Stimulated activated CD8-positive, alpha-beta memory T cell treated with anti-CD3 and anti-CD28 coated beads, Interleukin-4, amount 100 ng/mL, for 1 hour (primary cell): ENCODE measurements at places on chromosomes 5 and 9.
A peak's percentile ranks its signal among the peaks of the same experiment; 100 is the strongest.

GRCh38 chr5:71948206-71948605, 159.1 kb upstream of the MAP1B start:
- no peak for DNase-seq

DNA sequence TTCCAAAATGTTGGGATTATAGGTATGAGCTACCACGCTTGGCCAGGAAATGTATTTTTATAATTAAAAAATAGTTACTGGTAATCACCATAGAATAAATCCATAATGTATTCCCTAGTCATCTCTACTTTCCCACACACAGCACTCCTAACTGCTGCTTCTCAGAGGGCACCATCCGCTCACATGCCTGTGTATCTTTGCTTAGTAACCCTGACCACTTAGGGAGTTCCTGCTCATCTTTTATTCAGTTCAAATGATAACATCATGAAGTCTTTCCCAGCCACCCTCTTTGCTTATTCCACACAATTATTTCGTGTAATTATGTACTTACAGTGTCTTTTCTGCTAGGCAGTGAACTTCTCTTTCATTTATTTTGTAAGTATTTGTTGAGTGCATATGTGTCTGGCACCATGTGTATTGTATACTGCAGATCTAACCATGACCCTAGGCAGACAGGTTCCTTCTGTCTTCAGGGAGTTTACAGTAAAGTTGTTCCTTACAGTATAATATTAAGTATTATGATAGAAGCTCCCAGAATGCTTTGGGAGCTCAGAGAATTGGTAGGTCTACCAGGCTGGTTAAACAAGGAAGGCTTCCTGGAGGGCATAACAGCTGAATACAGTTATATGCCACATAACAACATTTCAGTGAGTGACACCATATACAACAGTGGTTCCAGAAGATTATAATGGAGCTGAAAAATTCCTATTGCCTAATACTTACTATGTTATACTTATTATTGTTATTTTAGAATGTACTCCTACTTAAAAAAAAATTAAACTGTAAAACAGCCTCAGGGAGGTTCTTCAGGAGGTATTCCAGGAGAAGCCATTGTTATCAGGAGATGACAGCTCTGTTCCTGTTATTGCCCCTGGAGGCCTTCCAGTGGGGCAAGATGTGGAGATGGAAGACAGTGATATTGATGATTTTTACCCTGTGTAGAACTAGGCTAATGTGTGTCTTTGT, 39.2 kb downstream of the DCAF10 start:
- no peak for DNase-seq

DNA sequence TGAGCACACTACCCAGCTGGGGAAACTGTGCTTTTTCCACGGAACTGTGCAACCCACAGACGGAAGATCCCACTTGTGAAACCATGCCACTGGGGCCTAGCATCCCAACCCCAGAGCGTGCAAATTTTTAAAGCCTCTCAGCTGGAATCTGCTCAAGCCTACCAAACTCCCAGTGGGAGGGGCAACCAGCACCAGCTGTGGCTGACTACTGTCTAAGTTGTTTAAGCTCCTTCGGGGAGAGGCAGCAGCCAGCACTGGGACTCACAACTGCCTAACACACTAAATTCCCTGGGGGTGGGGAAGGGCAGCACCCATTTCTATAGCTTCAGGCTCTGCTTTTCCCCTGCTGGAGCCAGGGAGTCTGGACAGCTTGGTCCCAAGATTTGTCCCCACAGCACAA, 287.6 kb upstream of the MSX2 start:
- no peak for DNase-seq

DNA sequence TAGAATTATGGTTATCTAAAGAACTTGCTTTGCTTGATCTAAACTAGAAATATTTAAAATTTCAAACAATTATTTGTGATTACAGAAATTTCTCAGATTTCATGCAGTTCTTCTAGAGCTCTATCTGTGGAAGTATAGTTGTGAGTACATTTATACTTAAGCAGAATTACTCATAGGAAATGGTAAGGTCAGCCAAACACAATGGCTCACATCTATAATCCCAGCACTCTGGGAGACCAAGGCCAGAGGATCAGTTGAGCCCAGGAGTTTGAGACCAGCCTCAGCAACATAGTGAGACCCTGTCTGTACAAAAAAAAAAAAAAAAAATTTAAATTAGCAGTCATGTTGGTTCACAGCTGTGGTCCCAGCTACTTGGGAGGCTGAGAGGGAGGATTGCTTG, 71.0 kb downstream of the INVS start:
- DNase-seq: no peak

DNA sequence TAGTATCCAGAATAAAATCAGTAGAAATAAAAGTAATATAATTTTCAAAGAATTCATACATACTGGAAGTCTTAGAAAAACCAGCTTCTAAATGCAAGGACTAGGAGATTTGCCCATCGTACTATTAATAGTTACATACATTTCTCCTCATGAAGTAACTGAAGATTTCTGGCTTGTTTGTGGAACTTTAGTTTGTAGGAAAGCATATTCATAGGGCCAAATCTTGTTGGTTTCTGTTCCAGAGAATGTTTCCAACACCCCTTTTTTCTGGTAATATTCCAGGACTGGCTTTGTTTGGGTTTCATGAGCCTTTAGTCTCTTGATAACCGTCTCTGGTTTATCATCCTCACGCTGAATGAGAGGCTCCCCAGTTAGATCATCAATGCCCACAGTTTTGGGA, 66.3 kb upstream of the TJP2 start:
- DNase-seq: no peak

GRCh38 chr5:149046196-149046829, 16.5 kb downstream of the SH3TC2 start:
- DNase-seq: no peak

DNA sequence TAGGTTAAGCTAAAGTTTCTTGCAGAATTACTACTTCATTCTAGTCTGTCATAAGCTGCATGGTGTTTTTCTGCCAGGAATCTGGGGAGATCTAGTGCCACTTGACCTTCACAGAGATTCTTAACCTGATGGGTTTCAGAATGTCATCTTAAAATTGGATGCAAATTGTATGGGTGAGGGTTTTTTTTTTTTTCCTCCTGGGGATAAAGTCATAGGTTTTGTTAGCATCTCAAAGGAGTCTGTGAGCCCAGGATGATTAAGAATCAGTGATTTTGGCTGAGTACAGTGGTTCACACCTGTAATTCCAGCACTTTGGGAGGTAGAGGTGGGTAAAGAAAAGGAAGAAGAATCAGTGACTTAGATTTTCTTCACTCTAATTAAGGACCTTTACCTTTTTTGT, 51.2 kb downstream of the NIM1K start:
- DNase-seq: no peak

DNA sequence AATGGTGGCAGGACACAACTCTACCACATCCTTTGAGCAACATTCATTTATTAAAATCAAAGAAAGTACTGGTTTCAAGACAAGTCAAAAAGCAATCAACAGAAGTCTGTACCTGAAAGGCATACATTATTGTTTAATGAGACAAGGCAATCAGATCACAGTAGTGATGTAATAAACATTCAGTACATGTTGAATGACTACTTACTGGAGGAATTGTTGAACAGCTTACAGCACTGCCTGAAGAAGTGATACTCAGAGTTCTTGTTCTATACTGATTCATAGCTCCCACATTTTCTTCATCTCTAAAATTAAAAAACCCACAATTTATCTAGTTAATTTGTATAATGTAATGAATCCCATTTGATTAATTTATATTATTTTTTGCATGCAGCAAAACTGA, 18.2 kb downstream of the RIOK2 start:
- DNase-seq: no peak

GRCh38 chr5:35771300-35771699, 85.4 kb upstream of the IL7R start:
- no peak for DNase-seq

DNA sequence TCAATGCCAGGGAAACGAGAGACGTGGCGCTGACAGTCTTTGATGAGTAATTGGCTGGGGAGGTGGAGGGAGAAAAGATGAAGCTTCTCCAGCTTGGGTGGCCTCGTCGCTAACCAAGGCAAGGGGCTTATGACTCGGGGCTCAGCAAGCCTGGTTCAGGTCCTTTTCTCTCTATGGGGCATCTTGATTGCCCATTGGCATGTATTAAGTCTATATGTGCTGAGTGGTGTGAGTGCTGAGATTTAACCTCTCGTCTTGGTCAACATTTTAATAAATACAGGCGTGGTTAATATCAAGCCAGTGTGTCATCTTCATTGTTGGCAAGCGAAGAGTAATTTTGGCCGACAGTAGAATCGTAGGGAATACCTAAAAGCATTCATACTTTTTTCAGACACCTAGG, 85.9 kb downstream of the RAI14 start:
- DNase-seq: no peak

- no peak for DNase-seq
These were observed 155.0 kb downstream of the NPR3 start for GRCh38 chr5:32866138-32866537.

- no peak for DNase-seq
These were observed 28.7 kb downstream of the ANKRD33B start for GRCh38 chr5:10592601-10593000.

DNA sequence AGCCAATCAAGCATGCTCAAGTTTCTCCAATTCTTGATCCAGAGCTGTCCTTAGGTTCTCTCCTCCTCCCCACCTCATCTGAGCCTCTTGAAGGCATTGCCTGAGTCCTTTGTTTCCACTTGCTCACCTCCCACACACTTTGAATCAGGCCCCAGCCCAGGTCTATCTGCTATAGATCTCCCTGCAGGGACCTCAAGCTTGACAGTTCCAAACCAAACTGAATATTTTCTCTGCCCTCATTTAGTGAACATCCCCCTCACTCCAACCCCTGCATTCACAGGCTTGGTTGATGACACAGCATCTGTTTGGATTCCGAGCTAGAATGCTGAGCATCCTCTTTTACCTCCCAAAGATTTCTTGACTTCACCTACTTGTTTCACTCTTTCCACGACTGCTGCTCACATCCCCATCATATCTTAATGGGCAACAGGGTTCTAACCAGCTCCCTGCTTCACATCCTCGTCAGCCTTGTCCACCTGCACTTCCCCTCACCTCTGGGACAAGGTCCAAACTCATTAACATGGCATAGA, 474.5 kb downstream of the ZSWIM6 start:
- DNase-seq: no peak

GRCh38 chr9:31908158-31908890, 476.1 kb upstream of the ACO1 start:
- no peak for DNase-seq

- no peak for DNase-seq
These were observed 808.4 kb downstream of the CDH18 start for GRCh38 chr5:19179571-19179970.

DNA sequence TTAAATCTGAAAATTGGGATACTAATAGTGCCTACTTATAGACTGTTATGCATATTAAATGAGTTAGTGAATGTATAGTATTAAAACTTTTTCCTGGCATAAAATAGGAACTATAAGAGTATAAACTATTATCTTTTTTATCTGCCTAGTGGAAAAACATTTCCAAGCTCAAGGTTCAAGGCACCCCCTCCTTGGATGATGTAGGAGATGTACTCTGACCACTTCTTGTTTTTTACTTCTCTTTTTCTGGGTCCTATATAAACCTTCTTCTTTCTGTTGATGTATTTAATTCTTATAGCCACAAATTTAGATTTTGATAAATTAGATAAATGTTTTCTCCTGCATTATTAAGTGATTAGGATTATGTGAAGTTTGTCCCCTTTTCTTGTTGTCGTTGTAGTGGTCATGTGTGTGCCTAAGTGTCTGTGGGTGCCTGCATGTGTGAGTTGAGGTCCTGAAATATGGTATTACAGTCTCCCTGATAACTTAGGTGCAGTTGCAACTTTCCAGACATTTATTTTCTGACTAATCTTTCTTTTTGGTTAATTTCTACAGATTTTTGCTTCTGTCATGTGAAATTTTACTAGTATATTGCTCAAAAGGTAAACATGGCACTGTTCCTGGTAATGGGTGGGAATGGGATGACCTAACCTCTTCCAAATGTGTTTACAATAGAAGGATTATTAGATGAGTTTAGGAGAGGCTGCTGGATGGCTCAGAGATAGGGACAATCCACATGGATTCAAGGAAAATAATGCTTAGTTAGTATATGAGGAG, 160.8 kb upstream of the CDKN2B start:
- DNase-seq: no peak

- DNase-seq: peak; percentile 49
These were observed 42.8 kb upstream of the STXBP1 start for GRCh38 chr9:127568971-127569885.

GRCh38 chr9:73536403-73536802, 384.7 kb downstream of the ANXA1 start:
- no peak for DNase-seq

- no peak for DNase-seq
These were observed 625.6 kb downstream of the RAB3C start for GRCh38 chr5:59208474-59208873.

GRCh38 chr9:137643921-137644320, 25.1 kb downstream of the EHMT1 start:
- DNase-seq: no peak

DNA sequence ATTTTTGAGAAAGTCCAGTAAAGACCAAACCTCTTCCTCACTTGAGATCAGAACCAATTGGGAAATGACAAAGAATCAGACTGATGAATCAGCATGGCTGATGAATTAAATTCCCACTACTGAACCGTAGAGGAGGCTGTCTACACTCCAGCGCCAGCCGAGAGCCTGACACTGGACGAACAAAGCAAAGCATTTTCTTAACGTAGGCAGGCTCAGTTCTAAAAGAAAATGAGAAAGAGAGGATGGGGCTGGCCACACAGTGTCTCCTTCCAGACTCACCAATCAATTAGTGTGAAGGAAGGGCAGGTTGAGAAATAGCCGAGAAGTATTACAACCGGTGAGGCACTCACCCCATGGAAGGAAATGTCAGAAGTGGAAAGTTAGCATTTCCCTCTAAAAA, 49.4 kb downstream of the ITGA1 start:
- no peak for DNase-seq

GRCh38 chr9:87479801-87480201, 17.9 kb upstream of the DAPK1 start:
- no peak for DNase-seq

GRCh38 chr5:68240202-68240601, 24.6 kb downstream of the PIK3R1 start:
- no peak for DNase-seq

GRCh38 chr5:37926732-37927131, 86.9 kb upstream of the GDNF start:
- no peak for DNase-seq

DNA sequence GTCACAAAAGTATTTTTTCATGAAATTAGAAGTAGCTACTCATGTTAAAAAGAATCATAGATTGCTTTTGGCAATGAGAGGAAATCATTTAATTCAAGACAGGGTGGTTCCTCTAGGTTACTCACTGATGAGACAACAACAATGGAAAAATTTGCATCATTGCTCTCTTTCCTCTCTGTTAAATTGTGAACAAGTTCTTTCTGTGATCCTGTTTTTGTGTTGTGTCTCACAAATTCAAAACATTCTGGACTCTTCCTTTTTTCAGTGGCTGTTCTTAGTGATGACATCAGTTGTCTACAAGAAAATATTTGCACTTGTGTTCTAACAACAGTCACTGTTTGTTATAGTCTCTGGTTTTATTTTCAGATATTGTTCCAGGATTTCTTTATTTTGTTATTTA, 95.3 kb downstream of the XRCC4 start:
- no peak for DNase-seq
